Suprapubic skin (tissue), 4 donors: ENCODE measurements at places on chromosomes 1 and 21.

GRCh38 chr1:107286125-107286524, 145.3 kb downstream of the NTNG1 start:
- DNase-seq = no peak

- no peak for DNase-seq
These were observed 31.5 kb downstream of the PAPPA2 start for GRCh38 chr1:176494436-176494835.

GRCh38 chr1:112058815-112059450, 69.5 kb upstream of the KCND3 start:
- no peak for DNase-seq

- no peak for DNase-seq
These were observed 72.0 kb upstream of the VAV3 start for GRCh38 chr1:108036796-108037562.

DNA sequence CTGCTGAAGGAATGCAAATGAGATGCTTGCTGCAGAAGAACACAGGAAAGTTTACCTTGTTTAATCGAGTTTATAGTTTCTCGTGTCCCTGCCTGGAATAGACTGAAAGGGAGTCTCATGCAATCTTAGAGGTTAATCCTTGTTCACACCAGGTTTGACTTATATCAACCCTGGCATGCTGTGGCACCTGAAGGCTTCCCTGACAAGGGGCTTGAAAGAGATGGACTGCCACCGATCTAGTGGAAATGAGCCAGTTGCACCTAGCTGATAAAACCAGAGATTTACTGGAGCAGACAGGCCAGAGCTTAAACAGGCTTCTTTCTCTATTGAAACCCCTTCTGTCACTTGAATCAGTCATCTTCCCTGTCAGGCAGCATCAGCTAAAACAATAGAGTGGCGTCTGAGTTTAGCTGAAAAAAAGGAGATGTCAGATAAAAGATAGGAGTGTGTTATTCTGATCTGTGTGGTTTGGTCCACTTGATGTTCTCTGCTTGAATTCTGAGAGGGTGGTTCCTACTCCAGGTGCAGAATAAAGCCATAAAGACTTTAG, 349.7 kb downstream of the RWDD3 start:
- DNase-seq = no peak

- DNase-seq = no peak
These were observed 36.0 kb upstream of the SLC35F3 start for GRCh38 chr1:233868461-233868860.

DNA sequence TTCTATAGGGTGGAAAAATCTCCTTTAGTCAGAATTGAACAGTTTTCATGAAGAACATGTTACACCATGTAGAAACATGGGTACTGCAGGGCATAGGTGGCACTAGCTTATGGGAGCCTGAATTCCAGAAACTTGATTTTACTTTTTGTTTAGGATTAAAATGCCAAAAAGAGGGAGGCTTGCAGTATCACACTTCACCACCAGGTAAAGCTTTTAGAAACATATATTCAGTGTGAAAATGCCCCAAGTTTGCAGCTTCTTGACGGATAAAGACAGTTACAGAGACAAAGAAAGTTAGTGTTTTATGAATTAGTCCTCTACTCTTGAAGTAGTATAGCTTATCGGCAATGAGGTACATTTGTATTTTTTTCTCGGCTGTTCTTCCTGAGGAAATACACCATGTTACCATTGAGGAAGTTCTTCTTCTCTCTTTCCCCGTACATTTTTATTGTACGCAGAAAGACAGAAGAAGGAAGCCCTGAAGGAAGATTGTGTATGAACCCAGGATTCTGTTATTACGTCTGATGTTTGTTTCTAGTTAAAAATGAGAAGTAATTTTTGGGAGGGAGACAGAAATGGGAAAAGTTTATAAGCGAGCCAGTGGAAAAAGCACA, 66.1 kb downstream of the PBX1 start:
- DNase-seq = no peak

- no peak for DNase-seq
These were observed 20.4 kb upstream of the LAMC1 start for GRCh38 chr1:183002797-183003196.

- no peak for DNase-seq
These were observed 36.7 kb upstream of the RAP1A start for GRCh38 chr1:111582644-111583618.

DNA sequence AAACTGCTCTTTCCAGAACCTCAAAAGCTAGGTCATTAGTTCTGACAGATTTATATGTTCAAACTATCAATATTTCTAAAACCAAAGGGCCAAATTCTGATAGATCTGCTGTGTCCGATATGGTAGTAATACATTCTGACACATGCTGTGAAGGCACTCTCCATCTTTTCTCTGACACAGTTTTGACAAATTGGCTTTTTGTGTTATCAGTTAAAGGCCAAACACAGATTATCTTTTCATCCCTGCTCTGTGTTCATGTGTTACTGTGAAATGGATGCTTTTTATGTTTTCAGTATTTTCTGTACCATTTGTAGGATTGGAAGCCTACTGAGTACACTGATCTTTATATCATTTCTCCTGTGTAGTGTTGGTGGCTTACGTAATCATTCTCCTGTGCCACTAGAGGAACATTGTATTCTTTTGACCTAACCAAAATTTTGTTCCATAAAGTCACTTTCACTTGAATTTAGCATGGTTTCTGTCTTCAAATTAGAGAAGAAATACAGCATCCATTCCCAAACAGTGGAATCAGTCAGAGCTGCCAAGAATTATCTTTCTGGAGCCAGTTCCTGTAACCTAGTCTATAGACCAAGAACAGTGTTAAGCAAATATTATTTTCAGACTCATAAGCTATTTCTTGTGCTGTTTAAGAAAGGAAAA, 137.2 kb downstream of the ADGRL2 start:
- no peak for DNase-seq

DNA sequence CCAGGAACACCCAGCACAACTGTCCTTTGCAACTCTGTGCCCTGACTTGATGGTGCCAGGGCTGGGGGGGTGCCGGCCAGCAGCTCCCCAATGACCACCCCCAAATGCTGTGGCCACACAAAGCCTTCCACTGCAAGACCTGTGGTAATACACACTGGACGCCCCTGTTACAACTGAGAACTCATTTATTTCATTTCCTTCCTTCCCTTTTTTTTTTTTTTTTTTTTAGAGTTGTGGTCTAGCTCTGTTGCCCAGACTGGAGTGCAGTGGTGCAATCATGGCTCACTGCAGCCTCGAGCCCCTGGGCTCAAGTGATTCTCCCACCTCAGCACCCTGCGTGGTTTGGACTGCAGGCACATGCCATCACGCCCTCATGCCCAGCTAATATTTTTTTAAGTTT, 25.2 kb downstream of the TP73 start:
- no peak for DNase-seq

DNA sequence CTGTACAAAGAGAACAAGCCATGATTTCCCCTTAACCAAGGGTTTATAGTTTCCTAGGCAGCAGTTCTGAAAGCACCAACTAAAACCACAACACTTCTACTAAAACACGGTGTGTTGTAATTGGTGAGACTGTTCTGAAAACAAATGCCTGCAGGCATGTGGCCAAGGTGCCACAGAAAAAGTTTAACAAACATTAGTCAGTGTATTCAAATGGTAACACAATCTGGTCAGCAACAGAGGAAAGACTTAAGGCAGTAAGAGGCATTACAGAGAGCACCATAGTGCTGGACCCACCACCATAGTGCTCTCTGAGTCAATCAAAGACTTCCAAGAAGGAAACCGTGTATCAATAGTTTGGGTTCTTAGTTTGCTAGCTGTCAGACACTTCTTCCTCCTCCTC, 16.7 kb downstream of the SNIP1 start:
- DNase-seq = no peak

DNA sequence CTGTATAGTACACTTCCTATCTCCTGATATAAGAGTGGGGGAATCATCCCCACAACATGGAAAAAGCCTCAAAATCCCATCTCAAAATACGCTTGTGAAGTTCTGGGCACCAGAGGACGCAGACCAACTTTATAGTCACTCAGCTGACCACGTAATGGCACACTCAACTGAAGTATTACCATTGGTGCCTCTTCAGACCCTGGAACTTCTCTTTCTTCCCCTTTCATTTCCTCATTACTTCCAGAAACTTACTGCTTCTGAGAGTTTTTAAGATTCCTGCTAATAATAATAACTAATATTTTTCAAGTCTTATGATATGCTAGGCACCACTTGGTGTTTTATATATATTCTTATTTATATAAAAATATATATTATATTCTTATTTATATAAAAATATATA, 202.6 kb downstream of the PTPRC start:
- no peak for DNase-seq

- no peak for DNase-seq
These were observed 80.9 kb downstream of the UCHL5 start for GRCh38 chr1:192978195-192978710.
